ENCODE measurements at places on chromosomes 6 and 20.

DNA sequence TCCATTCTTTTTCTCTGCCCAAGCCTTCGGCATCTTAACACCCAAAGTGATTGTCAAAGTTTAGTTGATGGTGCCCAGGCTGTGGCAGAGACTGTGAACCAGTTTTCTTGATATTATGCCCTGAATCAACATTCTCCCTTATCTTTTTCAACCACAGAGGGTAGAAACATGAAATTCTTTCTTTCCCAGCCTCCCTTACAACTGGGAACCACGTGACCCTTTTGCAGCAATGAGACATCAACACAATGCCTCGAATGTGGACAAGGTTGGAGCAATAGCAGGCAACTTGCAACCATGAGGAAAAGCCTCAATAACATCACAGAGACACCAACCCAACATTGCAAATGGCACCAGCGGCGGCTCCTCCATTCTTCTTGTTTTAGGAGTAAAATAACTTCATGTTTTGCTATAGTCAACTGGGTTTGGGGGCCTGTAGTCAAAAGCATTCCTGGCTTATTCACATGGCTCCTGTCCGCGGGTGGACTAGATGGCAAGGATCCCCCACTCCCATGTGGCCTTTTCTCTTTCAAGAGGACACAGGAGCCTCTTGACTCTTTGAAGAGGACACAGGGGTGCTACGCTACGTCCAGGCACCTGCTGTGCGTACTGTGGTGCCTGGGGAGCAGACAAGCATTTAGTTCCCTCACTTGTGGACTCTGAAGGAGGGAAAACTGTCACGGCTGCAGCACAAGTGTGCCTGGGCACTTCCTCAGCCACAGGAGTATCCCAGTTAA, 90.5 kb downstream of the NOL4L start:
- no peak for DNase-seq

DNA sequence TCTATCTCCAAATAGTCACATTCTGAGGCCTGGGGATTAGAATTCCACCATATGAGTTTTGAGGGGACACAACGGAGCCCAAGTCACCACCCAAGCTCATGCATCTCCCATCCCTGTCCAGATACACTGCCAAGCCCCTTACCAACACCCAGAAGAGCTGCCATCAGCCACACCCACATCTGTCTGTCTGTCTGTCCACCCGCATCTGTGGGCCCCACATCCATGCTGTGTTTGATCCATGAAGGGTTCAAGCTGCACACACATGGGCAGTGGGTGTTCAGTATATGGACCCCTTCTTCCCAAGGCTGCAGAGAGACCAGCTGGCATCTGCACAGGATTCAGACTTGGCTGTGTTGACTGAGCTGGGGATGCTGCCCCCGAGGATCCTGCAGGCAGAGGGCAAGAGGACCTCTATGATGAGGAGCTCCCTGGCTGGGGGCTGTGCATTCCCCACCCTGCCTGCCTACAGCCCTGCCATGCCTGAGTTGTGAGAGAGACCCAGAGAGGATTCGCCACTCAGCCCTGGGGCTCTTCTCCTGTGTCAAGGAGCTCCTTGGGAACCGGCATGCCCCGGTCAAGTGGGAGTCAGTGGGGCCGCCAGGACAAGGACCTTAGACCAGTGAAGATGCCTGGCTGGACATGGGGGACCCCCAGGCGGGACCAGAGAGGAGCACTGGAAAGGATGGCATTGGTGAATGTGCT, 206.4 kb downstream of the SYNDIG1 start:
- DNase-seq, result no peak

GRCh38 chr6:116255246-116255800, 1.4 kb upstream of the TSPYL4 start:
- no peak for DNase-seq

- DNase-seq, result no peak
Observed at GRCh38 chr20:31712564-31713311, 9.9 kb downstream of the BCL2L1 start.

- DNase-seq, result no peak
Observed at GRCh38 chr20:44911264-44911921, 1.5 kb downstream of the PABPC1L start.

GRCh38 chr6:120219339-120219738, 869.8 kb upstream of the MAN1A1 start:
- DNase-seq, result no peak

GRCh38 chr6:170516783-170517616, 36.1 kb downstream of the PSMB1 start:
- peak; percentile 8 for DNase-seq

- no peak for DNase-seq
Observed at GRCh38 chr6:109455437-109456110, at the start of gene MICAL1. Gene MICAL1, minus strand, starts transcription at chr6:109455772. Its CDS starts 1,576 bp downstream, at chr6:109454196.

- DNase-seq, result no peak
Observed at GRCh38 chr6:167130008-167130677, 7.2 kb downstream of the CCR6 start.

DNA sequence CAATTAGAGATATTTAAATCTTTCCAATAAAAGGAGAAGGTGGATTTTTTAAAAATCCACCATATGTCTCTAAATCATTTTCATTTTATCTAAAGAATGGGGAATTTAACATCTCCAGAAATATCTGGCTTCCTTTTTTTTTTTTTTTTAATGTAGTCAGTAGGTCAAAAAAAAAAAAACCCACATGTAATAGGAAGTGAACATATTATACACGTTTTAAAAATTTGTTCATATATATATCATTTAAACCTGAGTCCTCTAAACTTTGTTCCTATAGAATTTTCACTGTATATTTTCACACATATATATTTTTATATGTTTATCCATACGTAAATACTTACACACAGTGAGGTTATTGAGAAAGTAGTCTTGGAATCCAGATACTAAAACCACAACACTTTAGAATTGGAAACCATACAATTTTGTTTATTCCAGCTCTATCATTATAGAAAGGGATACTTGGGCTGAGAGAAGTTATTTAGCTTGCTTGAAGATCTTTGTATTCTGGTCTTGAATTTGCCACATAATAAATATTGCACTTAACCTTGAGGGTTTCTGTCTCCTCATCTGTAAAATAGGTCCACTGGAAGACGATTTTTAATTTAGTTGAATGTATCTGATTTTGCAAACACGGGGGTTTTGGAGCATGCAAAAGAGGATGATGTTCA, 62.1 kb upstream of the ZNF217 start:
- no peak for DNase-seq

DNA sequence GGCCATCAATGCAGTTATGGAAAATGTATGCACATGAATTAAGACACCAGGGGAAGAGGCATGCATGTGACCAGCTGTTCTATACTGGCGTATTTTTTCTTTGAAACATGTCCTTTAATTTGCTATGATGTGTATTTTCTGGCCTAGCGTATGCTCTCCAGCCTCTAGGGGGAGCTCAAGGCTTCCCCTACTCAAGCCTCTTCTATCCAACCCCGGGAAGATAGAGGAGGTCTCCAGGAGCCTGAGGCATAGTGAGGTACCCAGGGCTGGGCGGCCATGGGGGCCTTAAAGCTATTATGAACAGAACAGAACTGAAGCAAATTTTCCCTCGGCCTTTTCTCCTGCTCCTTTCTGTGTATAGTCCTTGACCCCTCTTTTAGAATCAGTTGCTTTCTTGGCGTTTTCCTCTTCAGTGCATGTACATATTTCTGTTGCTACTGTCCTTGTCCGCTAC, 528.9 kb downstream of the MAFB start:
- no peak for DNase-seq

All from SK-N-MC (cell line).